ENCODE measurements at places on chromosomes 4 and X. TPM values are rescaled to one million over a fixed set of nuclear protein-coding genes. Genes with fewer than 3 reads are reported as not detected.

- DNase-seq = no peak
Measured at GRCh38 chr4:145289403-145290076, 109.2 kb upstream of the OTUD4 start.

- DNase-seq = peak; percentile 95
Measured at GRCh38 chrX:131830400-131831184, 192.5 kb upstream of the STK26 start.

The CCKAR gene
- total RNA-seq = 0.89 TPM

DNA sequence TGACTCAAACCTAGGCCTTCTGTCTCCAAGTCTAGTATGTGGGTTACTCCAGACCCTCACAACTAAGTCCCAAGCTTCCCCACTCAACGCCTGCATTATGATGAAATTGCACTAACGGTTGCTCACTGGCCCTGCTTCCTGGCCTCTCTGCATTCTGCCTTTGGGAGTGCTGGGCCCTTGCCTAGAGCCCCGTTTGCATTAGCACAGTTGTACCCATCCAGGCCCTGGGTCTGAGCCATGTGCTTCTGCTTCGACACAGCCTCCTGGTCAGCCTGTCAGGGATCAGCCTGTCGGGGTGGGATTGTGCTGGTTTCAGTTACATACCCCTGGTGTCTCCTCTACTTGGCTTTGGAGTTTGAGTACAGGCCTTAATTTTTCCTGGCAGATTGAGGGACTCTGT, 58.4 kb downstream of the DCUN1D4 start:
- no peak for DNase-seq

- no peak for DNase-seq
Measured at GRCh38 chrX:39725928-39726619, 371.7 kb downstream of the BCOR start.

- peak; percentile 18 for DNase-seq
Measured at GRCh38 chr4:478373-478772, 20.6 kb downstream of the ZNF721 start.

GRCh38 chr4:37966044-37966443, 5.8 kb downstream of the PTTG2 start:
- no peak for DNase-seq

DNA sequence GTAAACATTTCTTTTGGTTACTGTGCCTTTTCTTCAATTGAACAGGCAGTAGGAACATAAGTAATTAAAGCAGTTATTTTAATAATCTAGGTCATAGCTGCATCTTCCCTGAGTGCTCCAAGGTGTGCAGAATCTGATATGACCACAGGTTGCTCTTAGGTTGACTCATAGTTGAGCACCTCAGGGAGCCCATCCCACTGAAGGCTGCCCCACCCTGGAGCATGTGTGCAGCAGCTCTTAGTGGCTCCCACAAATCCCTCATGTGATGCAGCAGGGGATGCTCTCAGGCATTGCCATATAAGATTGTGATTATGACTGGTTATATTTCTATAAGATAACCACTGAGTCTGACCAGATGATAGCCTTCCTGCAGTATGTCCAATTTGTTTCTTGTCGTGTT, 72.3 kb downstream of the ZNF518B start:
- DNase-seq = no peak

GRCh38 chrX:40720339-40720738, 15.0 kb downstream of the MED14 start:
- no peak for DNase-seq

- no peak for DNase-seq
Measured at GRCh38 chr4:158159054-158159717, 13.6 kb downstream of the GASK1B start.

The PRRG1 gene
- 13.4 TPM for total RNA-seq

DNA sequence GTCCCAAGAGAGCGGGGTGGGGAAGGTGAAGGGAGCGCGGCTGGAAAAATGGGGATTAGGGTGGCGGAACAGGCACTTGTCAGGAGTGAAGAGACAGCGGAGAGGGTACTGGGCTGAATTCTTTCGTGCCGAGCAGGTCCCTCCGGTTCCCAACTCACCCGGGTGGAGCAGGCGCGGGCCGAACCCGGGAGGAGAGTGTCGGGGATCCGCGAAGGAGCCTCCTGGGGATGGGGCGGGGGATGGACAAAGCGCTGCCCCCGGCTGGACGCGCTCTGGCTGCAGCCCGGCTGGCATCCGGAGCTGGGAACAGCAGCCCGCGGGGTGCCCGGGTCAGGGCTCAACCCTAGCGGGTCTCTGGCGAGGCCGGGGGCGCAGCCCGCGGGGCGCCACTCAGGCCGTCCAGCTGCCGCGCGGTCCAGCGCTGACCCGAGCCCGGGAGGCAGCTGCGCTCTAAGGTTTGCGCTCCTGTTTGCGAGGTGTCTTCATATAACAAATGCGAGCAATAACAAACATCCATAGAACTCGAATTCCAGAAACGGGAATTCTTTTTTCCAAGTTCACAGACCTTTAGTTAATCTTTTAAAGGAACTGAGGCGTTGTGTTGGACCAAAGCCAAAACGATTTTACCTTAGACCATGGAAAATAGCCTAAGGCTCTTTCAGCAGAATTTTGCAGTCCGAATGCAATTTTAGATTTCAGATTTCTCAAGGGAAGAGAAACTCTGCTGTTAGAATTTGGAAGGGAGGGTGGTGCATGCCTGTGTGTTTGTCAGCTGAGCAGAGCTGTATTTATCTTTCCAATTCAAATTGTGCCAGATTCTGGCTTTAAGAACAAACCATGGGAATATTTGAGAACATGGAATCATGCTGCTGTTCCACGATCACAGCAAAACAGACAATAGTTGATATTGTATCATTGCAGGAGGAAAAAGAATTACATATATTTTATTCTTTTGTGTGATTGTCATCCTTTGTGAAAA, 744 bp downstream of the NPY5R start:
- peak; percentile 57 for DNase-seq

The CT83 gene
- not detected for total RNA-seq

- DNase-seq = no peak
Measured at GRCh38 chr4:60450054-60450453, 750.1 kb upstream of the ADGRL3 start.

DNA sequence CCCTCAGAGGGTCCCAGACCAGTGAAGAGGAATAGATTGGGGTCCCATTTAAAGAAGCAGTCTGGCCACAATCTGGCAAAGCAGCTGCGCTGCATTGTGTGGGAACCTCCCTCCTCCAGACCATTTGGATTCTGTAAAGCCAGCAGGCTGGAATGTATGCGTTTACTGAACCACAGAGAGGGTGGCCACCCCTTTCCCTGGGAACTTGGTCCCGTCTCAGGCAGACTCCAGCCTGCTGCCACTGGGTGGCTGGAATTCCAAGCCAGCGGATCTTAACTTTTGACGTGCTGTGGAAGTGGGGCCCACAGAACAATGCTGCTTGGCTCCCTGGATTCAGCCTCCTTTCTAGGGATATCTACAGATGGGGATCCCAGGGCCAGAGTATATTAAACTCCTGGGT, 307.2 kb downstream of the DACH2 start:
- no peak for DNase-seq

The LUZP4 gene
- total RNA-seq = not detected

DNA sequence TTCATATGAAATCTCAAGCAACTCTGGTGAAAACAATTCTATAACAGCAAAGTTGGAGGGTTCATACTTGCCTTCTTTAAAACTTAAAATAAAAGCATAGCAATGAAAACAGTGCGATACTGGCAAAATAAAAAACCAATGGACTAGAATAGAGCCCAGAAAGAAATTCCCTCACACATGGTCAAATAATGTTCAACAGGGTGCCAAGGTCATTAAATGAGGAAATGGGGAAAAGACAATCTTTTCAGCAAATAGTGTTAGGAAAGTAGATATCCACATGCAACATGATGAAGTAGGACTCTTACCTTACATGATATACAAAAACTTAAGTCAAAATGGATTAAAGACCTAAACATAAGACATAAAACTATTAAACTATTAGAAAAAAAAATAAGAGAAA, 970.2 kb upstream of the AGA start:
- DNase-seq = no peak

The PGRMC1 gene
- total RNA-seq = 171 TPM

DNA sequence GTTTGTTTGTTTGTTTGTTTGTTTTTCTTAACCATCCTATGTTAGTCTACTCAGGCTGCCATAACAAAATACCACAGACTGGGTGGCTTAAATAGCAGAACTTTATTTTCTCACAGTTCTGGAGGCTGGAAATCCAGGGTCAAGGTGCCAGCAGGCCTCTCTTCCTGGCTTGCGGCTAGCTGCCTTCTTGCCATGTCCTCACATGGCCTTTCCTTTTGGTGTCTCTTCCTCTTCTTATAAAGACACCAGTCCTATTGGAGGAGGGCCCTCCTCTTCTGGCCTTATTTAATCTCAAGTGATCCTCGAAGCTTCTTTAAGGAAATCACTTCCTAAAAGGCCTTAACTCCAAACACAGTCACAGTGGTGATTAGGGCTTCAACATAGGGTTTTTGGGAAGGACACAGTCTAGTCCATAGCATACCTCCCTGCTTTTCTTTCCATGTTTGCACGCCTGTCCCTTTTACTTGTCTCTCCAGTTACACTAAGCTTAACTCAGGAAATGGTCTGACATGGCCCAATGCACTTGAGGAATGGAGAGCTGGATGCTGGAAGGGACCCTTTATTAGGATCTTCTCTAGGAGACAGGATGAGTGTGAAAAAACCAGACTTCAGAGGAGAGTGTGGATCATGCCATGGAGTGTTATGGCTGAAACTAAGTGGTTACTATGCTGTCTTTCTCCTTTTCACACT, 36.0 kb upstream of the MGST2 start:
- no peak for DNase-seq

The HSFX2 gene
- not detected for total RNA-seq

The CXCL5 gene
- not detected for total RNA-seq

DNA sequence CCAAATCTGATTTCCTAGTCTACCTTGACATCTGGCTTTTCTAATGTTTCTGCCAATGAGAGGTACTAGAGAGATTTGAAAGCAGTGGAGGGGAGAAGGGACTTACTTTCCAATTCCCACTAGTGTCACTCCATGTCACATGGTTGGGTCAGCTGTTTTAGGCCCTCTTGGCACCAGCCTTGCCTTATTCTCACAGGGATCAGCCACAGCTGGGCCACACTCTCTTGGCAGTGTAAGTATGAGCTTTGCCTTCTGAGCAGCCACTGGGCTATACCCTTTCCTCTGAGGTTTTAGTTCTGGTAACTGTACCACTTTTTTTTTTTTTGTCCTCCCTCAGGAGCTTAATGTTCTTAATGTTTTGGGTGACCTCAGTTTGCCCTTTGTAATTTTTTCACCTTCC, 10.2 kb upstream of the ADH1C start:
- DNase-seq = no peak

GRCh38 chr4:141610365-141610764, 26.0 kb upstream of the IL15 start:
- DNase-seq = no peak

GRCh38 chr4:3530663-3531254, 1.5 kb downstream of the LRPAP1 start:
- no peak for DNase-seq

The PAK3 gene
- total RNA-seq = 2.1 TPM

GRCh38 chrX:64202808-64203325, 2.6 kb downstream of the AMER1 start:
- DNase-seq = no peak

The ETDA gene
- not detected for total RNA-seq

- DNase-seq = no peak
Measured at GRCh38 chr4:90457817-90458216, 330.6 kb downstream of the CCSER1 start.

Measured in cardiac muscle cell (in vitro differentiated cells and primary cell).